Stomach (tissue), 19 donors: ENCODE measurements at places on chromosomes 5 and 9.
A peak's percentile ranks its signal among the peaks of the same experiment; 100 is the strongest.

DNA sequence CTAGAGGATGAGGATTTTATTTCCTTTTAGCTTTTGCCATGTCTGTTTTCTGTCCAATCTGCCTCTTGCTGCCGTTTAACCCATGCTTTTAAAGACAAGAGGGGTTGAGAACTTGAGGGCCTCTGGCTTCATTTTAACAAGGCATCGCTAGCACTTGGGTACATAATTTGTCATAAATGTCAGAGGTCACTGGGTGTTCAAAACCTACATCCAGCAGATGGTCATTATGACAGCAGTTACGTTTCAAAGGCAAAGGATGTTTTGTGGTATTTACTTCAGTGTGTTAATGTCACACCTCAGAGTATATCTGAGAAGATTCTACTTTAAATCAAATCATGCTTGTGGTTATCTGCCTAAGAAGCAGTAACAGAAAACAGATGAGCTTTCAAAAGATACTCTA, 918.3 kb downstream of the NR2F1-AS1 start:
- H3K4me3 ChIP-seq = no peak overlapping the region
- no peak overlapping the region for H3K27ac ChIP-seq
- no peak for DNase-seq
- no peaks in the 10 kb centered on the region for H3K4me1 ChIP-seq
- H3K27me3 ChIP-seq = no peaks in the 10 kb centered on the region

GRCh38 chr5:149264439-149265067, 7.1 kb upstream of the AFAP1L1 start:
- no peaks in the 10 kb centered on the region for H3K4me1 ChIP-seq
- peak; percentile 76 for DNase-seq
- H3K27me3 ChIP-seq = no peaks in the 10 kb centered on the region
- no peak overlapping the region for H3K4me3 ChIP-seq

GRCh38 chr9:105242557-105242956, 1.9 kb upstream of the SLC44A1 start:
- H3K27me3 ChIP-seq = no peaks in the 10 kb centered on the region
- DNase-seq = no peak
- H3K4me3 ChIP-seq = peak overlapping the region; percentile 4
- peak overlapping the region; percentile 39 for H3K27ac ChIP-seq

GRCh38 chr9:116979456-116979855, 292.4 kb downstream of the TRIM32 start:
- H3K36me3 ChIP-seq = no peaks in the 10 kb centered on the region
- H3K27ac ChIP-seq = no peak overlapping the region
- DNase-seq = no peak
- H3K4me3 ChIP-seq = no peak overlapping the region
- no peaks in the 10 kb centered on the region for H3K4me1 ChIP-seq

- H3K4me1 ChIP-seq = no peaks in the 10 kb centered on the region
- H3K27me3 ChIP-seq = peaks cover 20% of the 10 kb centered on the region
- no peaks in the 10 kb centered on the region for H3K36me3 ChIP-seq
- H3K4me3 ChIP-seq = no peak overlapping the region
- H3K27ac ChIP-seq = no peak overlapping the region
Observed at GRCh38 chr5:491119-491855, 33.0 kb downstream of the SLC9A3 start.

DNA sequence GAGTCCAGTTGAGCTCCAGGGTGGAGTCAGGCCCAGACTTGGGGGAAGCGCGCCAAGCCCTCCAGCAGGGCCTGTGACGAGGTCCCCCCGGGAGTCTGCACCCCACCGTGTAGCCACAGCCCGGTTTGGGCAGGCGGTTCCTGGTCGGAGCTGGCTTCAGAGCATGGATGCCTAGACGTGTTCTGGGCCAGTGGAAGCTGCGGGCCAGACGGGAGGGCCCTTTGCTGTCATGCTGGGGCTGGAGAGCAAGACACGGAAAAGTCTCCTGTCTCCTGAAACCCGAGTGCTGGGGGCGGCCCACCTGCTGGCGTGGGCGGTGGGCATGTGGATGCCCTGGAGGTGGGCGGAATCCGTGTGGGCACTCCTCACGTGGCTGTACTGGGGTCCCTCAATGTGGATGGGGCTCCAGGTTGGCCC, 1.9 kb downstream of the GPSM1 start:
- H3K27ac ChIP-seq = no peak overlapping the region
- no peaks in the 10 kb centered on the region for H3K36me3 ChIP-seq
- H3K4me1 ChIP-seq = peaks cover 50% of the 10 kb centered on the region
- H3K27me3 ChIP-seq = peaks cover 16% of the 10 kb centered on the region

DNA sequence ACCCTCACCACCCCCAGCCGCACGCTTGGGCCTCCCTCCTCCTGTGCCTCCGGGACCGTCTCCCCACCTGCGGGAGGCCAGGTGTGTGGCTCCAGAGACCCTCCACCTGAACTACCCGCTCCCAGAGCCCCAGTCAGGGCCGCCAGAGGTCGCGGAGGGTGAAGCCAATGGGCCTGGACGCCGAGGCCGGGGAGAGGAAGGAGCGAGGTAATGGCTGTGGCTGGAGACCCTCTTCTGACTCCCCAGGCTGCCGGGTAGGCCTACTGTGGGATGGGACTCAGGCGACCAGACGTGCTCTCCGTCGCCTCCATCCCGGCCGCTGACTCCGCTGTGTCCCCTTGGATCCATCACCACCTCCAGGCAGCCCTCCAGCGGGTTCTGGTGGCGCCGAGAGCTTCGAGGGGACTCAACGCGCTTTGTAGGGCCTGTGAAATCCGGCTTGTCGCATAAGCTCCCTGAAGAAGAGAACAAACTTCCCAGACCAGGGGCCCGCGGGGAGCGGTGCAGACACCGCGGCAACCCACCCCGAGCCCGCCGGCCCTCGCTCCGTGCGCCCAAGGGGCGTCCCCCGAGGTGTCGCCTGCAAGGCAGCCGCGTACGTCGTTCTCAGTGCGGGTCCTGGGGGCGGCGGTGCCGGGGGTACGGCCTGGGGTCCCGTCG, 12.6 kb downstream of the IRX2 start:
- H3K36me3 ChIP-seq = no peaks in the 10 kb centered on the region
- H3K4me3 ChIP-seq = peak overlapping the region; percentile 66
- H3K4me1 ChIP-seq = peaks cover 49% of the 10 kb centered on the region
- peaks cover 79% of the 10 kb centered on the region for H3K27me3 ChIP-seq
- DNase-seq = no peak

DNA sequence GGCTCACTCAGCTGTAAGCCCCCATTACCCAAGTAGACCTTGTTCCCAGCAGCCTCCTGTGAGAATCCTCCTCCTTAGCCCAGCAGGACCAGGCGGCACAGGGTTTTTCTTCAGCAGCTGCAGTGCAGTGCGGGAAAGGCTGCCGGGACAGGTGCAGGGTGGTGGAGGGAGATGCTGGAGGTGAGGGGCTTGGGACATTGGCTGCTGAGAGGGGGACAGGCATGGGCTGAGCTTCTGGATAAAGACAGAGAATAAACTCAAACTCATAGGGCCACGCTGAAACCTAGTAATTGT, 174.7 kb downstream of the CACNA1B start:
- H3K4me3 ChIP-seq = no peak overlapping the region
- no peaks in the 10 kb centered on the region for H3K36me3 ChIP-seq
- DNase-seq = peak; percentile 7
- H3K27me3 ChIP-seq = peaks cover 4% of the 10 kb centered on the region
- H3K4me1 ChIP-seq = no peaks in the 10 kb centered on the region

GRCh38 chr5:148791696-148792095, 34.7 kb upstream of the ADRB2 start:
- H3K27me3 ChIP-seq = no peaks in the 10 kb centered on the region
- H3K4me3 ChIP-seq = no peak overlapping the region
- DNase-seq = no peak
- H3K27ac ChIP-seq = no peak overlapping the region
- no peaks in the 10 kb centered on the region for H3K36me3 ChIP-seq

DNA sequence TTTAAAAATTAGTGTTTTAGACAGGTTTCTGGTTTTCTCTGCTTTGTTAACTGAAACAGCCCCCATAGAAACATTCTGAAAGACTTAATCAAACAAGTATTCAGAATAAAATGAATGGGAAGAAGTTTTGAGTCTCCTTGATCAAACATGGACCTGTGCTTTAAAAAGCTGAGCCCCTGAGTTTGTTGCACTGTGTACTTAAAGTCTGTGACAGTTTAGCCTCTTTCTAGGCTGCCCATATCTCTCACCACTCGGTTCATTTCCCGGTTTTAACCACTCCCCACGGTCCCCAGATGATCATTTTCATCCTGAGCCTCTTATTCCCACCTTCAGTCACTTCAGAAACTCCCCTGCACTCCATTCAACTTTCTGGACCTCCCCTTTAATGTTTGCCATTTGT, 215.9 kb upstream of the DMRT1 start:
- H3K27me3 ChIP-seq = no peaks in the 10 kb centered on the region
- no peaks in the 10 kb centered on the region for H3K4me1 ChIP-seq
- H3K27ac ChIP-seq = peak overlapping the region; percentile 56
- no peak for DNase-seq
- no peak overlapping the region for H3K4me3 ChIP-seq

GRCh38 chr5:60295423-60295822, 401.9 kb upstream of the PDE4D start:
- peaks cover 4% of the 10 kb centered on the region for H3K4me1 ChIP-seq
- no peak overlapping the region for H3K4me3 ChIP-seq
- H3K36me3 ChIP-seq = no peaks in the 10 kb centered on the region
- no peaks in the 10 kb centered on the region for H3K27me3 ChIP-seq

- no peak overlapping the region for H3K4me3 ChIP-seq
- DNase-seq = no peak
- H3K4me1 ChIP-seq = no peaks in the 10 kb centered on the region
- H3K36me3 ChIP-seq = no peaks in the 10 kb centered on the region
- H3K27ac ChIP-seq = no peak overlapping the region
Observed at GRCh38 chr9:16316911-16317817, 553.3 kb downstream of the BNC2 start.

GRCh38 chr5:102711525-102712385, 43.4 kb upstream of the PAM start:
- no peak overlapping the region for H3K4me3 ChIP-seq
- no peaks in the 10 kb centered on the region for H3K36me3 ChIP-seq
- H3K27me3 ChIP-seq = no peaks in the 10 kb centered on the region
- no peaks in the 10 kb centered on the region for H3K4me1 ChIP-seq
- DNase-seq = no peak
- H3K27ac ChIP-seq = no peak overlapping the region

- H3K36me3 ChIP-seq = no peaks in the 10 kb centered on the region
- H3K27me3 ChIP-seq = no peaks in the 10 kb centered on the region
- no peaks in the 10 kb centered on the region for H3K4me1 ChIP-seq
- H3K27ac ChIP-seq = no peak overlapping the region
Observed at GRCh38 chr9:70639853-70640814, 225.7 kb upstream of the KLF9 start.

DNA sequence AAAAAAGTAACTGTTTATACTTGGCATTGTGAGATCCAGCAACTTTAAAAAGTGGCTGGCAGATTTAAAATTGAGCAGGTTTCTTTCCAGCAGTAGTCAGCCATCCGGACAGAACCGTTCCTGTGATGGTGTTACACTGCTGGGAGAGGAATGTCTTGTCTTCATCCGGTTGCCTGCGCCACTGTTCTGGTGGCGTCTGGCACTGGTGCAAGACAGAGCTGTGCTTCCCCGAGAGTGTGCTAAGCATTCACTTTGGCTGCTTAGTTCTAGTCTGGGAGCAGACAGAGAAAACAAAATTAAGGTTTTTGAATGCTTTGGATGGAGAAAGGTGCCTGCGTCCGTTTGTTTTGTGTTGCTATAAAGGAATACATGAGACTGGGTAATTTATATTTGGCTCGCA, 35.5 kb upstream of the CREBRF start:
- peaks cover 16% of the 10 kb centered on the region for H3K36me3 ChIP-seq
- H3K4me3 ChIP-seq = no peak overlapping the region
- no peaks in the 10 kb centered on the region for H3K27me3 ChIP-seq
- DNase-seq = no peak

- H3K36me3 ChIP-seq = no peaks in the 10 kb centered on the region
- no peak overlapping the region for H3K4me3 ChIP-seq
- no peaks in the 10 kb centered on the region for H3K27me3 ChIP-seq
- H3K4me1 ChIP-seq = peaks cover 20% of the 10 kb centered on the region
- DNase-seq = peak; percentile 47
- H3K27ac ChIP-seq = no peak overlapping the region
Observed at GRCh38 chr5:36442796-36443195, 141.1 kb upstream of the RANBP3L start.

DNA sequence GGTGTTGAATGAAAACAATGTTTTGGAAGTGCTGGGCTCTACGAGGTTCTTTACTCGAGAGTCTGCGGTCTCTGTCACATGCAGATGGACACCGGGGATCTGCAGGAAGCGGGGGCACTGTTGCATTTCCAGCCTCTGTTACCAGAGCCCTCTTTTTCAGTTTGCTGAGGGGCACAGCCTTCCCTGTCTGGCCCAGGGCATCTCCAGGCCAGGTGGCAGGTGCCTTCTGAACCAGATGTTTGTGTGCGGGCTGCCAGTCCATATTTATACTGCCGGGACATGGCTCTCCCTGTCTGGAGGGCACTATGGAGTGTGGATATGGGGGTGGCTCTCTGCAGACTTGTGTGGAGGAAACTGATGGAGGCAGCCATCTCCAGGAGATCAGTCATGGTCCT, 18.7 kb upstream of the POMT1 start:
- peaks cover 98% of the 10 kb centered on the region for H3K36me3 ChIP-seq
- no peaks in the 10 kb centered on the region for H3K27me3 ChIP-seq
- no peak overlapping the region for H3K4me3 ChIP-seq
- DNase-seq = no peak
- no peak overlapping the region for H3K27ac ChIP-seq
- no peaks in the 10 kb centered on the region for H3K4me1 ChIP-seq

- DNase-seq = no peak
- no peak overlapping the region for H3K27ac ChIP-seq
- H3K4me3 ChIP-seq = no peak overlapping the region
- no peaks in the 10 kb centered on the region for H3K4me1 ChIP-seq
Observed at GRCh38 chr5:159560088-159560487, 229.8 kb upstream of the IL12B start.

- no peak for DNase-seq
- no peaks in the 10 kb centered on the region for H3K4me1 ChIP-seq
- no peaks in the 10 kb centered on the region for H3K36me3 ChIP-seq
- no peak overlapping the region for H3K4me3 ChIP-seq
Observed at GRCh38 chr5:119840175-119840574, 210.8 kb downstream of the FAM170A start.

DNA sequence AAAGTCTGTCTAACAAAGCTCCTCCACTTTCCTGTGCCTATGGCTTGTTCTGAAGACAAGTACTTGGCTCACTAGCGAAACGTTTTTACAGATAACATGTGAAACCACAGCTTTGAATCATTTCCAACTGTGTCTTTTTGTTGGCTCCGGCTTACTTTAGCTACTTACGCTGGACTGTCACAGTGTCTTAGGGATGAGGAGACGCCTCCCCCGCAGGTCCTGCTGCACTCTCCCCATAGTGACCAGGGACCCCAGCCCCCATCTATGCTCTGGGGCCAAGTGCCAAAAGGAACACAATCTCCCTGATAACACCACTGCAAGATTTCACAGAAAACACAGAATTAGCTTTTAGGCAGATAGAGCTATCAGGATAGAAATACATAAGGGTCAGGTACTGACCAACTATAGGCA, 219.1 kb downstream of the ADAMTS6 start:
- no peaks in the 10 kb centered on the region for H3K27me3 ChIP-seq
- H3K4me1 ChIP-seq = no peaks in the 10 kb centered on the region
- no peak overlapping the region for H3K27ac ChIP-seq
- H3K36me3 ChIP-seq = no peaks in the 10 kb centered on the region
- no peak overlapping the region for H3K4me3 ChIP-seq

GRCh38 chr5:57082441-57083067, 91.3 kb upstream of the GPBP1 start:
- no peaks in the 10 kb centered on the region for H3K27me3 ChIP-seq
- H3K36me3 ChIP-seq = no peaks in the 10 kb centered on the region
- DNase-seq = peak; percentile 49
